ENCODE measurements at places on chromosomes 1 and 21.

GRCh38 chr1:112255080-112255479 is 140.9 kb upstream of the CTTNBP2NL start:
- DNase-seq, result no peak

DNA sequence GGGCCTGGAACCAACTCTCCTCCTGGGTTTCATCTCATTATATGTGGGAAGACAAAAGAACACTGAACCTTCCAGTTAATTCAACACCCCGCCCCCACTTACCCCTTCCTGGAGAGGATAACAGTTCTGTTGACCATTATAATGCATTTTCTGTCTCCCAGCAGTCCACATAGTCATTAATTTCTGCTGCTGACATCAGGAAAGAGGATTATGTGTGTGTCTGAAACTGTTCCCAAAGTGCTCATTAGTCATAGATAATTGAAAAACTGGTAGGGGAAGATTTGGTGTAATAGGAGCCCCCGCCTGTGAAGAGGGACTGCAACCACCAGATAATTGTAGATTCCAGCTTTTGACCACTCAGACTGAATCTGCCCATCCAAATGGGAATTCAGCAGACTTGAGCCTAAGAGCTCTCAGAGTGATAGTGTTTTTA is 208.7 kb downstream of the FGGY start:
- no peak for DNase-seq

GRCh38 chr1:161069241-161069640 is 450 bp downstream of the ARHGAP30 start:
- DNase-seq, result no peak

- no peak for DNase-seq
Measured at GRCh38 chr1:106276871-106277270, 779.6 kb upstream of the PRMT6 start.

DNA sequence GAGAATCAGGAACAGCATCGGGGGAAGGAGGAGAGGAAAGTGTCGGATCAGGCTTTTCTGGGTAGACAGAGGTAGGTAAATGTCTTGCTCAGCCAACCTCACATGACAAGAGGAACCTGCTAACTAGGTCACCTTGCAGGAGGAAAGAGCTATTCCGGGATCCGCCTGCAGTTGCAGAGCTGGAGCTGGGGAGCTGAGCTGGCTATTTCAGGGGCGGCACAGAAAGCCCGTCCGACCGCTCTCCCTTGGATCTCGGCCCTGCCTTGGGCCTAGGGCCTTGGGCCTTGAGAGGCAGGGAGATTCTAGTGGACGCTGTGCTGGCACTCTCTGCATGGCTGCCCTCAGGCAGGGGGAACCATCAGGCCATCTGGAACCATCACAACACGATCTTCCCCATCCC is 56.5 kb upstream of the CTPS1 start:
- DNase-seq, result no peak

- no peak for DNase-seq
Measured at GRCh38 chr1:9590201-9590600, 1.5 kb downstream of the TMEM201 start.
